Fibroblast of skin of right quadriceps (primary cell): ENCODE measurements at places on chromosomes 6 and 20.
A peak's percentile ranks its signal among the peaks of the same experiment; 100 is the strongest.

DNA sequence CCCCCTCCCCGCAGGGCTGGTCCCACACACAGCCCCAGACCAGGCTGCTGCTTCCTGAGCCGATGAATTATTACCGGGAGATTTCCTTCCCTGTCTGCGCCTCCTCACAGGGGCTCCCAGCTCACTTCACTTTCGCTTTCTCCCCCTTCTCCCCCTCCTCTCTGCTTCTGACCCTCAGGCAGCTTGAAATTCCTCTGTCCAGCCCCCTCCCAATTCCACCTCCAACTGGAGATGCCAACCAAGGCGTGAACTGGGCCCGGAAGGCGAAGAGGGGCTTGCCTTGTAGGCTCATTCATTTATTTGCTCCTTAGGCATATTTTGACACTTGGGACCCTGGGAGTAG is 1.7 kb upstream of the TCF15 start:
- no peak for DNase-seq

GRCh38 chr6:56003616-56004015 is 128.2 kb upstream of the BMP5 start:
- DNase-seq, result no peak

DNA sequence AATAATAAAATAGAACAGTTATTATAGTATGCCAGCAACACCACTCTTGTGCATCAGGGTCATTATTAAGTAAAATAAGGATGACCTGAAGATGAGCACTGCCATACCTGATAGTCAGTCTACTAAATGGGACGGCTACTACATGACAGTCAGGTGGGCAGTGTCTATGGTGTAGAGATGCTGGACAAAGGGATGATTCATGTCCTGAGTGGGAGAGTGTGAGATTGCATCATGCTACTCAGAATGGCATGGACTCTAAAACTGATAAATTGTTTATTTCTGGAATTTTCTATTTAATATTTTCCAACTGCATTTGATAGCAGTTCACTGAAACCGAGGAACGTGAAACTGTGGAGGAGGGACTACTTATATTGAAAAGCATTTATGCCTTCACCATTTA is 38.8 kb downstream of the SNX9 start:
- DNase-seq, result peak; percentile 25

DNA sequence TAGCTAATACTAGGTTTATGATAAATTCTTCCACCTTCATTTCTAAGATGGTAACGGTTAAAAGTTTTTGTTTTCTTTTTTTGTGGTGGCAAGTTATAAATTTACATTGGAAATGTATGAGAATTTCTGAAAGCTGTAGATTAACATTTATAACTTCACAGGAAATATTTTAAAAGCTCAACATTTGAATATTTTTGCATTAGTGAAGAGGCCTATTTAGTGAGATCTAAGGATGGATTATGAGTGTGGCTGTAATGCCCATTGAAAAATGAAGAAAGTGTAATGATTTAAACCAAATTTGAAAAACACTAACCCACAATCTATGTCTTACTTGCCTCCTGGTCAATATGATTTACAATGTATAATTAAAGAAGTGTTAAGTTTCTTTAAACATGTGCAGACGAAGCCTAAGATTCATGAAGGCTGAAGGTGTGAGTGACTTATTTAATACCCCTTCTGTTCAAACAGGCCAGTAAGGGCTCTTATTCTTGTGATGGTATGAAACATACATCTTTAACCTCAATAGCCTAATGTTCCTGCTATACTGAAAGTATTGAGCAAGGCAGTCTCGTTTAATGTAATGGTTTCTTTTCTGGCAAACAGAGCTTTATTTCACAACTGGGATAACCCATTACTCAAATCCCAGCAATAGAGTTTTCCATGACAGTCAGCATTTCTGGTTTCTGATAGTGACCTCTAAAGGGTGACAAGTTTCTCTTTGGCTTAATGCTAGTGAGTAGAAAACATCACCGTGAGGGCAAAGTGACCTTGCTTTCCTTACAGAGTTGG is 13.2 kb downstream of the HDGFL1 start:
- peak; percentile 10 for DNase-seq

GRCh38 chr6:715709-716491 is 23.0 kb upstream of the EXOC2 start:
- DNase-seq, result no peak

DNA sequence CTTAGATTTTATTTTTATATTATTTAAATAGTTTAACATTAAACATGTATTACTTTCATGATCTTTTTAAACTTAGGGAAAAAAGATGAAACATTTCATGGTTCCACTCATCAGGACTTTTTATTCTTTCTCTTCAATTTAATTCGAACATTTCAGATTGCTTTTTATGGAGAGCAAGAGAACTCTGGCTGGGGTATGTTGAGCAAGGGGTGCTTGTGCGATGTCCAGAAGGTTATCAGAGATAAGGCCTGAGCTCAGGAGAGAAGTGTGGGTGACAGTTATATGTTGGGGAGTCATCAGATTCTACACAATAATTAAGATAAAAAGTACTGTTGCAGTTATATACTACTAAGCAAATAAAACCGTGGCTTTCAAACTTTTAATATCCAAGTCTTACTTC is 37.5 kb downstream of the FKBP5 start:
- no peak for DNase-seq

GRCh38 chr20:10863337-10864060 is 189.7 kb upstream of the JAG1 start:
- DNase-seq, result peak; percentile 79

GRCh38 chr6:53033764-53034163 is 31.4 kb upstream of the FBXO9 start:
- DNase-seq, result peak; percentile 37
